ENCODE measurements at places on chromosomes 12 and 14.

DNA sequence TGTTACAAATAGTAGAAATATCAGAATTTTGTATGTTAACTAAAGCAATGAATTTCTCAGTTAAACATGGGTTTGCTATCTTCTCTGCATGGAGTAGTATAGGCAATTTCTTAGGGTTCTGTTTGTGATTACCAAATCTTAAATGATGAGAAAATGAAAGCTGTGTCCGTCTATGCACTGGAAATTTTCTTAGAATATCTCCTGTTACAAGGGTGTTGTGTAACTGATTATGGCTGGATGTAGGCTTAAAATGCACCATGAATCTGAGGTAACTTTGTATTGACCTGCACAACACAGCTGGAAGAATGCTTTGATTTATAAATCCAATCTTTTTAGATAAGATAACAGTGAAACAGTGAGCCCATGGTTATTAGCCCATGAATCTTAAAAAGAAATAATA is 17.8 kb downstream of the TRIP11 start:
- no peak for DNase-seq

DNA sequence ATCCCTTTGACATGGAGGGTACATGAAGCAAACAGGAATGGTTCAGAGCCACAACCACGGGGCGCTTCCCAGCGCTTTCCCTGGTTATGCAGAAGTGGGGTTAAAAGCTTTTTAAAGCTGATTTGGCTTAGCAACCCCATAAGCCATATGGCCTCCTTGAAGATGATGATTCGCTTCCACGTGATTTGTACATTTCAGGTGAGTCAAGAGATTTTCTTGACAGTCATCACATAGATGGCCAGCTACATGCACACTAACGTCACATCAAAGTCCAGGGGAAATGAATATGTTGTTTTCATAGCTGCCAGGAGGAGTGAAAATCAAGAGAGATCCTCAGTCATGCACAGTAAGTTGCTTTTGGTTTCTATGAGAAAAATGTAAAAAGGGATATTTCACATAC is 309.7 kb downstream of the TMEM132D start:
- no peak for DNase-seq

- no peak for DNase-seq
These were observed 17.8 kb downstream of the OLR1 start for GRCh38 chr12:10154145-10154496.

- DNase-seq: no peak
These were observed 133.6 kb downstream of the KSR2 start for GRCh38 chr12:117835156-117835555.

GRCh38 chr14:89325299-89325883 is 91.6 kb downstream of the FOXN3 start:
- no peak for DNase-seq

GRCh38 chr12:83186419-83186818 is 499.7 kb downstream of the TMTC2 start:
- no peak for DNase-seq

- DNase-seq: peak; percentile 60
These were observed 82.3 kb downstream of the PUS7L start for GRCh38 chr12:43676183-43676813.

DNA sequence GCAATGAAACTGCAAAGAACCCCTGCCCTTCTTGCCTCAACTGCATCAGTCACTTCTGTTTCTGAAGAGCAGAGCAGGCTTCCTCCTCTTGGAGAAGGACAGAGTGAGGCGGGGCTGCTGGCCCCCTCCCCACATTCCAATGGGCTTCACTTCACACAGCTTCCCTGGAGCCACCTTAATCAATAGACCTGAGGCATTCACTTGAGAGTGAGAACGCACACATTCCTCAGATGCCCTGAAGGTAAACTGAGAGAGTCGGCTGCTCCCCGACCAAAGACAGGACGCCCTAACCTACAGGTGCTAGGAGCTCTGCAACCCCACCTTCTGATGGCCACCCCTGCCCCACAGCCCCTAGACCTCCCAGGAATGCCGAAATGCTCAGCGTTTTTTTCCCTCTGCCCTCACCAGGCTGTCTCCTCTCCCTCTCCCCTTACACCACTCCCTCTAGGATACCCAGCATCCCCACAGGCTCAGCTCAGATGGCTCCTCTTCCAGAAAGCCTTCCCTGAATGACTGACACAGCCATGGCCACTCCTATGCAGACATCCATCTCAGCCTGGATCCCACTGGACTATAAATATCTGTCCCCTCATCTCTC is 31.1 kb downstream of the SYNE3 start:
- DNase-seq: no peak

DNA sequence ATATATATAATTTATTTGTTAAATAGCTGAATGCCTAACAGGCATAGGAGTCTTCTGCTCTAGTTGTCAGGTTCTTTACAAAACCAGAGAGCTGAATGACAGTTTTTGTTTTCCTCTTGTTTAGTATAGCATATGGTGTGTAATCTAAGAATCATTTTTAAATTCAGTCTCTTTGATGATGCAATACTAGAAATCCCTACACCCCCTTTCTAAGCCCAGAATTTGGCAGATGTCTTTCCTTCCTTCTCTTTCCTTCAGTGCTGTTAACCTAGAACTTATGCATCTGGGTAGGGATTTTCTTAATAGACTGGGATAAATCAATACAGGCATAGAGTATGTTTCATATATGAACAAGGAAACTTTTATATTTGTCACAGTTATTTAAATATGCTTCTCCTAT is 198.1 kb downstream of the KCNH5 start:
- DNase-seq: no peak

DNA sequence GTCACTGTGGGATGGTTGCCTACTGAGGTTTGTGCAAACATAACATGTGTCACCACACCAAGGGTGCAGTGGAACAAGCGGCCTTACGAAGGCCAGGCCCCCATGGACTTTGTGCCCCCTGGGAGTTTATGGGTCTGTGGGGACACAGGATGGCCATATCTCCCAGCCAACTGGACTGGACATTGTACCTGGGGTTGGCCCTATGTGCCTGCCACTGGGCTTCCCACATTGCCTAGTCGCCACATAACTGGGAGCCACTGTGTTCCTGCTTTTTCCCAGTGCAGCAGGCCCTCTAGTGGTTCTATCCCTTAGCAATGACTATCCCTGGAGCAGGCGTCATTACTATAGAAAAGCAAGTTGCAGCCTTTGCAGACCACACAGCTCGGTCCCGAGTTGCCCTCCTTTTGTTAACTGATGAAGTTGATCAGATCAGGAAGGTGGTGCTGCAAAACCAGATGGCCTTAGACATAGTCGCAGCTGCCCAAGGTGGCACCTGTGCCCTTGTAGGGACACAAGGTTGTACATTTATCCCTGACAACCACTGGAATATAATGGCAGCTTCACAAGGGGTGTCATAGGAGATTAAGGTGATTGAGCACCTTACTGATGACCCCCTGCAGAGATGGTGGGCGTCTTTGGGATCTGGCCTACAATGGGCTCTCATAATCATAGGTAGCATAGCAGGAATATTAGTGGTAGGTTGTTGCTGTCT is 15.2 kb upstream of the RNASE12 start:
- DNase-seq: peak; percentile 44

- no peak for DNase-seq
These were observed 17.2 kb upstream of the CCER1 start for GRCh38 chr12:90972226-90972625.

GRCh38 chr12:77231501-77231918 is 166.1 kb upstream of the E2F7 start:
- no peak for DNase-seq

- DNase-seq: no peak
These were observed 66.7 kb upstream of the EIF5 start for GRCh38 chr14:103267226-103267910.

DNA sequence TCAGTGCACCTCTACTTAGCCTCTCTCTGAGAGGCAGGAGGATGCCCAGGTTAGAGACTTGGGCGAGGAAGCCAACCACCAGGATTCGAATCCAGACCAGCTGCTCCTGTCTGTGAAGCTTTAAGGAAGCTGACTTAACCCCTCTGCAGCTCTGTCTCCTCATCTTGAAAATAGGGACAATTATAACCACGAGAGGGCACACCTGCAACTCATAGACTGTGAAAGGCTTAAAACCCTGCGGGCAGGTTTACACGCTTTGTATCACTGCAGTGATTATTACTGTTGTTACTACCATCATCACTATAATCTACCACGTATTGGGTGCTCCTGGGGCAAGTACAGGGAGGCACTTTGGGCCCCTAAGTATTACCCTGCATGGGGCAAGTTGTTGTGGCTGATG is 379.8 kb downstream of the VRK1 start:
- DNase-seq: no peak

GRCh38 chr12:95790033-95790916 is at the start of gene NTN4:
Gene NTN4, minus strand, starts transcription at chr12:95790764. Its CDS starts 455 bp downstream, at chr12:95790309.
- DNase-seq: no peak

- DNase-seq: peak; percentile 45
These were observed 192.4 kb upstream of the SLC16A7 start for GRCh38 chr12:59403259-59403932.

GRCh38 chr12:84276215-84276614 is 636.4 kb downstream of the SLC6A15 start:
- no peak for DNase-seq

DNA sequence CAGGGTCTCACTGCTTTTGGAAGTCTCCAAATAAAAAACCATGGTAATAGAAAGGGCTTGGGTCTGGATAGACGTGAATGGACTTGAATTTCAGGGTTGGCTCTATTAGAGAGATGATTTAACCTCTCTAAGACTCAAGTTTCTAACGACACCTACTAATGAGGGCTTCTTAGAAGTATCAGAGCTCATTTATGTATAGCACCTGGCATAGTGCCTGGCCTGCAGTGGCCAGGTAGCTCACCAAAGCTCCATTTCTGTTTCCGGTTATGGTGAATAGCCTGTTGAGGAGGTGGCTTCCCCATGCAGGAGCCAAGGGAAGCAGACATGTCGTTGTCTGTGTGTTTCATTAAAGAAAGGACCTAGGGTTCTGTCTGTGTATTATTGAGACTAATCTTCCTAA is 108.6 kb downstream of the ETV6 start:
- DNase-seq: no peak

DNA sequence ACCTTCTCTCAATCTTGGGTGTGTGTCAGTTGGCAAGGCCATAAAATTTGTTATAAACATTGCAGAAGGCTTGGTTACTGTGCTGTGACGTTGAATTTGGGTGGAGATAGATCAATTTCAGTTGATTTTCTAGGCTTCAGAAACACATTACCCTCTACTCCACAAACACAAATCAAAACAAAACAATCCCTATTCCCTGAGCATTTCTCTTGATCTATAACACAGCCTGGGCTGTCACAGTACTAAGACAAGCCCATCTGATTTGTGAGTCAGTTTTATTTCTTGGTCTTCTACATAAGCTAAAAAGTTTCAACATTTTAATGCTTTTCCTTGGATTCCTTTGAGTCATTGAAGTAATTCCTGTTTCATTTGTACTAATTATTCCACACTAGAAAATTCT is 79.8 kb downstream of the PTPN11 start:
- no peak for DNase-seq

GRCh38 chr14:52310541-52310940 is 3.6 kb upstream of the PTGER2 start:
- DNase-seq: no peak

- no peak for DNase-seq
These were observed 111.2 kb upstream of the TMCC3 start for GRCh38 chr12:94761559-94761958.

GRCh38 chr12:95085612-95086011 is 12.2 kb upstream of the NR2C1 start:
- no peak for DNase-seq

DNA sequence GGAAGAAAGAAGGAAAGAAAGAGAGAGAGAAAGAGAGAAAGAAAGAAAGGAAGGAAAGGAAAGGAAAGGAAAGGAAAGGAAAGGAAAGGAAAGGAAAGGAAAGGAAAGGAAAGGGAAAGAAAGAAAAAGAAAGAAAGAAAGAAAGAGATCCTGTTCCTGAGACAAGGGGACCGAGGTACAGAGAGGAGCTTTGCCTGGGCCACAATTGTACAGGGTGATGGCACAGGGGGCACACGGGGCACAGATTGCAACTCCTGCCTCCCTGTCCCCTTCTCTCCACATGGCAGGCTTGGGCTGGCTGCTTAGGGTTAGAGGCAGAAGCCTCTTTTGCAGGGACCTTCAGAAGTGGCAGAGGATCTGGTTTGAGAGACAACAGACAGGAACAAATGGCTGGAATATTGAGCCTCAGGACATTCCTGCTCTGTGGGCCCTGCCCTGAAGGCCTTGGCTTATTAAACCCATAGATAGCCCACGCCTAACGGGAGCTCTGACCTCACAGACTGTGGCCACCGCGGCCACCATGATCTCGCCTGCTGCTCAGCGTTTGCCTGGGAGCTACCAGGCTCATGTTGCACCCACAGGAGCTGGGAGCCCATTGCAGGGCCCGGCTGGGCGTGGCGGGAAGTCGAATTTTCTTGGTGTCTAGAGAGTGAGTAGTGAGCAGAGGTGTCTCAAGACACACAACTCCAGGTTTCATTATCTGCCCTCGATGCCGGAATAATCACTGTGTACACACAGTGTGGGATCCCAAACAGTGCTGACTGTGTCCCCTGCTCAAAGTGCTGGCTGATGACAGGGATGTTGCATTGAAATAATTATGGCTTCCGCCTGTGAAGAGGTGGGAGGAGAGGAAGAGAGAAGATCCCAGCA is 147.9 kb upstream of the NCOR2 start:
- DNase-seq: no peak

GRCh38 chr12:117208811-117209455 is 18.7 kb upstream of the FBXO21 start:
- DNase-seq: no peak

DNA sequence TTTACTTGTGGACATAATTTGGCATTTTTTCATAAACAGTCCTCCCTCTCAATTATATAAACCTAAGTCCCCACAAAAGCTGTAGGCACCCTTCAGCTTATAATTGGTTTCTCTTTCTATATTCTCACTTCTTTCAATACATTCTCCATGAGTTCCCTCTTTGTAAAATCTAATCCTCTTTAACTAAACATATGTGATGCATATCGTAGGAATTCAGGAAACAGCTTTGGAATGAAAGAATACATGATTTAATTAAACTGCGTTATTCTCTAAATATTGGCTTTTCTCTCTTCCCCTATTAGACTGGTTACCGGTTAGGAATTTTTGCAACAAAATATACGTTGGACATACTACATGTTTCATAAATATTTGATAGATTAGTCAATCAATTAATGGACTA is 1122.6 kb downstream of the FLRT2 start:
- no peak for DNase-seq

GRCh38 chr12:50248883-50249282 is 34.4 kb downstream of the LIMA1 start:
- DNase-seq: no peak

- no peak for DNase-seq
These were observed 1089.8 kb downstream of the FLRT2 start for GRCh38 chr14:86619726-86620125.

GRCh38 chr12:46261646-46262045 is 7.2 kb downstream of the SLC38A1 start:
- no peak for DNase-seq

Data from erythroblast (primary cell).